ENCODE measurements at places on chromosomes 13 and 19. TPM values are rescaled to one million over a fixed set of nuclear protein-coding genes. Genes with fewer than 3 reads are reported as not detected.

The PRKCG gene
- 1.7 TPM for total RNA-seq

The CYP2S1 gene
- total RNA-seq = 56.0 TPM

The RNF113B gene
- total RNA-seq = not detected

The PRR22 gene
- 7.1 TPM for total RNA-seq

The POLD1 gene
- total RNA-seq = 128 TPM

The PPP2R1A gene
- 279 TPM for total RNA-seq

The TJP3 gene
- 83.6 TPM for total RNA-seq
